IPS DF 6.9 (cell line): ENCODE measurements at places on chromosomes 6 and 20.

DNA sequence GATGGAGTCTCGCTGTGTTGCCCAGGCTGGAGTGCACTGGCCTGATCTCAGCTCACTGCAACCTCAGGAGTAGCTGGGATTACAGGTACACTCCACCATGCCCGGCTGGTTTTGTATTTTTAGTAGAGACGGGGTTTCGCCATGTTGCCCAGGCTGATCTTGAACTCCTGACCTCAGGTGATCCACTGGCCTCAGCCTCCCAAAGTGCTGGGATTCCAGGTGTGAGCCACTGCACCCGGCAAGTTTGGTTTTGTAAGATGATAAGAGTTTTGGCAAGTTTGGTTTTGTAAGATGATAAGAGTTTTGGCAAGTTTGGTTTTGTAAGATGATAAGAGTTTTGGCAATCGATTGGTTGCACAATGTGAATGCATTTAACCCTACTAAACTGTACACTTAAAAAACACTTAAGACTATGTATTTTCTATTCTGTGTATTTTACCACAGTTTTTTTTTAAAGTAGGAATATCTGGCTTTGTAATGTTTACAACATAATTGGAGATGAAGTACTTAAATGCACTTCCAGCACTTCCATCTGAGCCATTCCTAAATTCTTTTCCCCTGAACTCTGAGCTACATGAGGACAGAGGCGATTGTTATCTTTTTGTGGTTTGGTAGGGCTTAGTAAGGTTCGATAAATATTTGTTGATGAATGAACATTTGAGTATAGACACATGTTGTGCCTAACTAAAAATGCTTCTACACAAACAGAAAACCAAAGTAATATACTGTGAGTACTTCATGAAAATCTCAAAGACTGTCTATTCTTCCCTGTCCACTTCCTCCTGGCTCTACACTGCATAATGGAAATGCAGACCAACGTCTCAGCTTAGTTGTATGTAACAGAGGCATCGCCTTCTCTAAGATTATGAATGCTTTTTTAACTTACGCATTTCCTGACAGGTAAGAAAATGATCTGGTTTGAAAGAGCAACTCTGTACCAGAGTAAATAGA is 18.8 kb downstream of the SAMHD1 start:
- no peak for DNase-seq

GRCh38 chr6:147001621-147002020 is 202.6 kb upstream of the STXBP5 start:
- DNase-seq, result no peak

GRCh38 chr20:10402938-10403608 is 30.9 kb downstream of the MKKS start:
- no peak for DNase-seq

DNA sequence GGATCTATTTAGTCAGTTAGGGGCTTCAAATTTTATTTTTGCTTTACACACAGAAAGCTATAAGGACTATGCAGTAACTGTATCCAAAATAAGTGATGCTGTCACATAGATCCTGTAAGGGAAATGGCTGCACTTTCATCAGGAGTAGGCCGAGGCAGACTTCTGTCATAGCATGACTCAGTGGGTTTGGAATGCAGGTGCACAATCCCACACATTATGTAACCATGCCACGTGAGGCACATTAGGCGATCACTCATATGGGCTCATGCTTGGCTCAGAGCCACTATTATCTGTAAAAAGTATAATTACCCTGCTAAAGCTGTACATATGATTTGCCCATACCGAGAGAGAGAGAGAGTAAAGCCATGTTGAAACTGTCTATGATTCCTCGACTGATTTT is 1189.4 kb upstream of the EYS start:
- no peak for DNase-seq

DNA sequence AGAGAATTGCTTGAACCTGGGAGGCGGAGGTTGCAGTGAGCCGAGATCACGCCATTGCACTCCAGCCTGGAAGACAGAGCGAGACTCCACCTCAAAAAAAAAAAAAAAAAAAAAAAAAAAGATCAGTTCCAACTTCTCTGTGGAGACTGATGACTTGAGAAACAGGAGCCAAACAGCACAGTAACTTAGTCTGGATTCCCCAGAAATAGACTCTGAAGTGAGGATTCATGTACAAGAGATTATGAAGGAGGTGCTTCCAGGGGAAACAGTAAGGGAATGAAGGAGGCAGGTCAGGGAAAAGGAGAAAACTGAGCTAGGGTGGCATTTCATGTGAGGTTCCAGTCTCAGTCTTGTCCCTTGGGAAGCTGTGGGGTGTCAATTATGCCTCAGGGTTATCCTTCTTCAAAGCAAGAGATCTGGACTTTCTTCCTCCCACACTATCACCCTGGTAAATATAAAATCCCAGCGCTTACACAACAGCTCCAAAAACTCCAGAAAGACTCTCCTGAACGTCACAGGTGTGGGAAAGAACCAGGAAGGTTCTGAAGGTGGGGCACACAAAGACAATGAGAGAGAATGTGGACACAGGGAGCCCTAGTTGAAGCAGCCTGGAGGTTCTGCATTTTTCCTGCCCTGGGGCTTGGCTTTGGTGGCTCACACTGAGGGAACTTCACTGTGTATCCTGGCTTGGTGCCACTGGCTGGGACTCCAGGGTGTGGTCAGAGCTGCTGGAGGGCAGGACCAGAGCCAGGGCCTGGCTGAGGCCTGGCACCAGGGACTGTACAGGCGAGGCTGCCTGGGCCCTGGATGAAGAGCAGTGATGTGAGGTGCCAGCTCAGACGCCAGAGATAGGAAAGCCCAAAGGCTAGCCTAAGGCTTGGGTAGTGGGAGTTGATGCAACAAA is 46.8 kb downstream of the PCNA start:
- DNase-seq, result no peak

DNA sequence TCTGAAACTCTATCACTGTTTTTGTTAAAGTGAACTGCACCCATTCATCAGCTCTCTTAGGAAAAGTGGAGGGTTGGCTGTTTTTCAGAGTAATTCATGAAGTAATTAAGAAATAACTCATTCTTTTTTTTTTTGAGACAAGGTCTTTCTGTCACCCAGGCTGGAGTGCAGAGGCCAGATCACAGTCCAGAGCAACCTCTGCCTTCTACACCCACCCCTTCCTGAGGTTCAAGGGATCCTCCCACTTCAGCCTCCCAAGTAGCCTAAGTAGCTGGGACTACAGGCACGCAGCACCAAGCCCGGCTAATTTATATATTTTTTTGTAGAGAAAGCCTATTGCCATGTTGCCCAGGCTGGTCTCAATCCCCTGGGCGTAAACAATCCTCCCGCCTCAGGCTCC is 2.6 kb downstream of the ZNFX1 start:
- DNase-seq, result no peak

DNA sequence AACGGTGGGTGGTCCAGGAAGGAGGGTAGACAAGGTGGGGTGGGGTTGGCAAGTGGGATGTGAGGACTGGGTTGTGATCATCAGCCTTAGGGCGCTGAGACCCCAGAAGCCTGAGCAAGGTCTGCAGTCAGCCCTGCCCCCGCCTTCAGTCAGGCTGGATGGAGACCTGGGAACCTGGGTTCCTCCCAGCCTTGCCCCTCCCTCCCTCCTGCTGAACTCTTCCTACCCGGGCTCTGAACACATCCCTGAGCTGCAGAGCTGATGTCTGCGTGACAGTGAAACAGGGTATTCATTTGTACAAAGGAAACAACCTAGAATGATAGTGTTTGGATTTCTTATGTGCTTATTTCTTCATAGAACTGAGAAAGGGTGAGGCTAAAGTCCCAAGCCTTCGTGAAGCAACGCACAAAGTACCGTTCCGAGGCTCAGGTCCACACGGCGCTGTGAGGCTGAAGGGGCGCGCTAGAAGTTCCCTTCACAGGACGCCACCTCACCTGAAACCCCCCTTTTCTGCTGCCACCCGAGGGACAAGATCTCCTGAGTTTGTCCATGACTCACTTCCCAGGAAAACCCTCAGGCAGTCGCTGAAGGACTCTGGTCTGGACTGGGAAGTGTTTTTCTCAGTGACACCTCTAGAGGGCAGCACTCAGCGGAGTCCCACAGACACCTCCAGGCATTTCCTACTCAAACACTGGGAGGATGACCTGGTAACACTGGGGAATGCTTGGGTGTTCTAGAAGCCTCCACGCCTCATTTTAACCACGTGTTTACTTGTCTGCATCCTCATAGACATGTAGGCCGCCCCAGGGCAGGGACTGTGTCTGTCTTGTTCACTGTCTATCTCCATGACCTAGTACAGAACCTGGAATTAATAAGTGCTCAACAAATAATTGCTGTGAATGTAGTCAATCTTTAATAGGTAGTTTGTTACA is 1.2 kb downstream of the GSTA5 start:
- DNase-seq, result peak; percentile 67

DNA sequence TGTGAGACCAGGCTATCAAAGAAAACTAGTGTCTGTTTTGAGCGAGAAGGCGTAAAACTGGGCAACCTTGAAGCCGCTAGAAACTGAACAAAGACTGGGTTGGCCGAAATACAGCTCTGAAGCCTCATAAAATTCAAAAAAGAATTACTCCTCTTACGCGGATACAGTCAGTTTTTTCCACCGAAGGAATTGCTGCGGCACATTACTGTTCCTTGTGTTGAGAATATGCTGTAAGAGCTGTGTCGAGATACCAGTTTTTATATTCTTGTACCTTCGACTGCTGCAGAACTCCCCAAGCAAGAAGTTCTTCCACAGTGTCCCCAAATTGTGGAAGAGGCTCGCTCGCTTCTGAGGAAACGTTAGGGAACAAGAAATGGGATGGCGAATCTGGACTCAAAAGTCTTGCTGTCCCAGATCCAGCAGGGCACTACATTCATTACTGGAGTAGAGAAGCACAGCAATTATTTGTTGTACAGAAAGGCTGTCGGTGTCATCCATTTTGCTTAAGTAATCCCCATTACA is 523 bp upstream of the COX7A2 start:
- DNase-seq, result no peak

- no peak for DNase-seq
These were observed 34.3 kb downstream of the ISM1 start for GRCh38 chr20:13255356-13255755.

GRCh38 chr6:72657407-72658197 is 35.7 kb downstream of the KCNQ5 start:
- DNase-seq, result no peak

GRCh38 chr20:34579191-34579978 is 20.9 kb downstream of the MAP1LC3A start:
- no peak for DNase-seq
